ENCODE measurements at places on chromosomes 11 and 22. TPM values are rescaled to one million over a fixed set of nuclear protein-coding genes. Genes with fewer than 3 reads are reported as not detected.

WT1 gene
- 0.59 TPM for polyA plus RNA-seq

DNA sequence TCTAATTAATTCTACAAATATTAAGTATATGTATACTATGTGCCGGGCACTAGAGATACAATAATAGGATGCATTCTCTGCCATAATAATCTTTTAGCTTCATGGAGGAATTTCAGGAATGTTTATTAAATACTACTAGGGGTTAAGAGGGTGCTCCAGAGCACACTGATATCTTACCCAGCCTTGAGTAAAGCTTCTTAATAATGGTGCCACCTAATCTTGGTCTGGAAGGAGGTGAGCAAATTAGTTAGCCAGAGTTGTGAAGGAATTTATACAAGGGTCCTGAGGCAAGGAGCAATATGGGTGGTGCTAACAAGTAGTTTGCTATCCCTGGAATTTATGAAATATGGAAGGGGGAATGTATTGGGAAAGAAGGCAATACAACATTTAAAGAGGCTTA lies 21.7 kb downstream of the ELP4 start:
- no peak for DNase-seq
- H3K4me1 ChIP-seq, result no peaks in the 10 kb centered on the region
- no peak overlapping the region for H3K4me3 ChIP-seq
- H3K36me3 ChIP-seq, result no peaks in the 10 kb centered on the region
- no peak overlapping the region for H3K27ac ChIP-seq

DNA sequence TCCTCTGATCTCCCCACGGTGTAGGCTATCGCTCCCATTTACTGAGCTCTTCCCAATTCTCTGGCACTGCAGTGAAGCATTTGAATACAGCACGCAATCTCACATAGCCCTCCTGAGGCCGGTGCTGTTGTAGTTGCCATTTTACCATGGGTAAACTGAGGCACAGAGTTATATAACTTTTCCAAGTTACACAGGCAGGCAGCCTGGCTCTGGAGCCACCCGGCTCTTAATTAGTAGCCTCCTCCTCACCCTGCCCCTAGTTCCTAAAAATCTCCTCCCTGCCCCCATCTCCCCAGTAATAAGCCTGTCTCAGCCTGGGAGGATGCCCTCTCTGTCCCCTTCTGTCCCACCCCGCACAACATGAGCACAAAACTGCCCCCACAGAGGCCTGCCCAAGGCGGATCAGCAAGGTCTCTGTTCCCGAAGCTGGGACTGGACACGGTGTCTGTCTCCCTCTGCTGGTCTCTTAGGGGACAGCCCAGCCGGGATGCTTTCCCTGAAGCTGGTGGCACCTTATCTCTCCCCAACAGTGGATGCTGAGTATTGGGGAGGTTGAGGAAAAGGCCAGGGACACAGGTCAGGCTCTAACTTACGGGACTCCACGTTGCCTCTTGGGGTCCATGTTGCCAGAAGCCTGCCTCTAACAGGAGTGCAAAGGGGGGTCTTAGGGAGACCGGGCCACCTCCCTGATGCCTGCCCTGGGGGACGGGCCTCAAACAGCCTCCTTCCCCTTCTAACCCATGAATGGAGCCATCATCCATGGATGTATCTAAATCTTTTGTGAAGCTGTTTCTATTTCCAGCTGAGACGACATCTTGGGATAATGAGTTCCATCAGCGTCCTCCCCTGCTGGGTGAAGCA lies 9.1 kb upstream of the CLCF1 start:
- H3K4me3 ChIP-seq, result no peak overlapping the region
- no peaks in the 10 kb centered on the region for H3K27me3 ChIP-seq
- H3K27ac ChIP-seq, result no peak overlapping the region
- no peaks in the 10 kb centered on the region for H3K36me3 ChIP-seq
- H3K4me1 ChIP-seq, result peaks cover 7% of the 10 kb centered on the region

DNA sequence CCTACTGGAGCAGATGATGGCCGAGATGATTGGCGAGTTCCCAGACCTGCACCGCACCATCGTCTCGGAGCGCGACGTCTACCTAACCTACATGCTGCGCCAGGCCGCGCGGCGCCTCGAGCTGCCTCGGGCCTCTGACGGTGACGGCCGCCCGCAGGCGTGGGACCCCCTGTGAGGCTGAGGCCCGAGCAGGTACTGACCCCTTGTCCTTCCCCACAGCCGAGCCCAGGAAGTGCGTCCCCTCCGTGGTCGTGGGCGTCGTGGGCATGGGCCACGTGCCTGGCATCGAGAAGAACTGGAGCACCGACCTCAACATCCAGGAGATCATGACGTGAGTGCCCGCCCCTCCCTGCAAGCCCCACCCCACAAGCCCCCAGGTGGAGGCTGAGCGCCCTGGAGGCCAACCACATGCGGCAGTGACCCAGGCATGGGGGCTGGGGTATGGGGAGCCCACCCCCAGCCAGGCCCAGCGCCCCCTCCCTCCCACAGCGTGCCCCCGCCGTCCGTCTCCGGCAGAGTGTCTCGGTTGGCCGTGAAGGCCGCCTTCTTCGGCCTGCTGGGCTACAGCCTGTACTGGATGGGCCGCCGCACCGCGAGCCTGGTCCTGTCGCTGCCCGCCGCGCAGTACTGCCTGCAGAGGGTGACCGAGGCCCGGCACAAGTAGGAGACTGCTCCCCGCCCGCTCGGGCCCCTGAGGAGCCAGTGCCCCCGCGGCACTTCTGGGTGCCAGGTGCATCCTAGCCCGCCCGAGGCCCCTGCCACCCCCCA lies 2.8 kb upstream of the SELENOO start:
- no peaks in the 10 kb centered on the region for H3K4me1 ChIP-seq
- DNase-seq, result no peak
- no peaks in the 10 kb centered on the region for H3K27me3 ChIP-seq
- H3K27ac ChIP-seq, result no peak overlapping the region
- H3K4me3 ChIP-seq, result no peak overlapping the region

DNA sequence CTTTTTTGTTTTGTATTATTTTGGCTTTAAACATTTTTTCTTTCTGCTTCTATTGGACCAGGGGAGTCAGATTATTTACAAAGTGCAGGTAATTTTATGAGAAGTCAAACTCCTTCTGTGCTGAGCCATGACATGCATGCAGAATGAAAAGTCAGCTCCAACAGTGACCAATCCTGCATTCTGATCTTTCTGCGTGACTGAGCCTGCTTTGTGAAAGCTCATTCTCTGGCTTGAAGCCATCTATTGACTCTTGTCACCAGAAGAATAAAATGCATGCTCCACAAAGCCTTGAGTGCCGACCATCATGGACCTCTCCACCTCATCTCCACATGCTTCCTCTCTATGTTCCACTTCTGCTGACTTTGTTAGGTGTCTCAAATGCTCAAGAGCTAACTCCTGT lies 50.2 kb downstream of the MIAT start:
- H3K4me3 ChIP-seq, result no peak overlapping the region
- no peaks in the 10 kb centered on the region for H3K4me1 ChIP-seq
- no peaks in the 10 kb centered on the region for H3K27me3 ChIP-seq

GRCh38 chr22:50315289-50316113 lies 8.1 kb upstream of the PLXNB2 start:
- no peaks in the 10 kb centered on the region for H3K27me3 ChIP-seq
- no peak overlapping the region for H3K27ac ChIP-seq
- no peak overlapping the region for H3K4me3 ChIP-seq
- H3K4me1 ChIP-seq, result no peaks in the 10 kb centered on the region

OR2AG1 gene
- polyA plus RNA-seq, result not detected

GRCh38 chr11:22432291-22433093 lies 94.3 kb downstream of the SLC17A6 start:
- DNase-seq, result peak; percentile 90
- H3K4me1 ChIP-seq, result no peaks in the 10 kb centered on the region
- no peaks in the 10 kb centered on the region for H3K27me3 ChIP-seq
- H3K27ac ChIP-seq, result no peak overlapping the region

- no peaks in the 10 kb centered on the region for H3K27me3 ChIP-seq
- no peaks in the 10 kb centered on the region for H3K36me3 ChIP-seq
- H3K4me3 ChIP-seq, result no peak overlapping the region
- no peak for DNase-seq
- H3K4me1 ChIP-seq, result no peaks in the 10 kb centered on the region
Measured at GRCh38 chr22:28002181-28002700, 83.2 kb upstream of the PITPNB start.

DNA sequence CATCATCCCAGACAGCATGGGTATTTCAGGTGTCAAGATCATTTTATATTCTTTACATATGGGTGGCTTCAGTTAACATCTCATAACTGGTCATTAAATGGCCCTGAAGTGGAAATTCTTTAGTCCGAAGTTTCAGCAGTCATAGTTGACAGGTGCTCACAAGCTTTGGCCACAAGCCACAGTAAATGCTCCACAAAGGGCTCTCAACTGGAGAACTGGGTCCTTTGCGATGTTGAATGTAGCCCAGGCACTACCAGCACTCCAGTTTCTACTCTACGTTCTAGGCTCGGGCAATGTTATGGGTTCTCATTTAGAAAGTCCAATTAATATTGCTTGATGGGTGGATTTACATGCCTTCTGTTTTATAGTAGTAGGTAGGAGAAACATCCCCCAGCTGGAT lies 206.3 kb downstream of the CWF19L2 start:
- no peak overlapping the region for H3K27ac ChIP-seq
- H3K4me1 ChIP-seq, result no peaks in the 10 kb centered on the region
- no peaks in the 10 kb centered on the region for H3K36me3 ChIP-seq

DNA sequence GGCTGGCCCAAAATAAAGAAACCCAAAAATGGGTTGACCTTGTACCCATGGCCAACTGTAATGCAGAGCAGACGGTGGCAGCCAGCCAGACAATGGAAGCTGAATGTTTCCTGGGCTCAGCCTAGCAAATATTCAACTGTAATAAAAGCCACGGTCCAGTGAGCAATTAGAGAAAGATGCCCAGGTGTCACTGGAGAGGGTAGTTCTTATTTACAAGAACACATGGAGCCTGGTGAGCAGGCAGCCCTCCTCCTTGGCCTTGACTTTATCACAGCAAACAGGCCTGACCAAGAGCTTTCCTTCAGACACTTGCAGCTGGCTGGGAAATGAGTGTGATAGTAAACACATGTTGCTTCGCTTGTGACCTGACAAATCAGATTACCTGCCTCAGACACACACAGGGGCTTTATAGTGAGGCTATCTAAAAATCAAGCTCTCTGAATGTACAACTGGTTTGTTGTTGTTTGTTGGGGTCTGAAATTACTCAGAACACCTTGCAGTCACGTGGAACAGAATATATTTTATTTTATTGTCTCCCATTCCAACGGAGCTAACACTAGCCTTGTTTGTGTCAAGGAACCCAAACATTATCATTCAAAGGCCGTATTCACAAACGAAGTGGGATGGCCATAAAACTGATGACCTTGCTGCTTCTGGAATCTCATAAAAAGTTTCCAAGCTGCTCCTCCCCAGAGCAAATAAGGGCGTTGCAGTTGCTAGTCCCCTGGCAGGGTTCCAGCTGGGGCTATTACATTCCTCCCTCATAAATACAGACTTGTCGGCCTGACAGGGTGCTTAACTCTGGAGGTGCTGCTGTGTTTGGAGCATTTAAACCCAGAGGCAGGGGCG lies 161.1 kb downstream of the BBOX1 start:
- H3K36me3 ChIP-seq, result no peaks in the 10 kb centered on the region
- peaks cover 7% of the 10 kb centered on the region for H3K4me1 ChIP-seq
- H3K27ac ChIP-seq, result no peak overlapping the region
- H3K4me3 ChIP-seq, result no peak overlapping the region
- DNase-seq, result peak; percentile 83

DNA sequence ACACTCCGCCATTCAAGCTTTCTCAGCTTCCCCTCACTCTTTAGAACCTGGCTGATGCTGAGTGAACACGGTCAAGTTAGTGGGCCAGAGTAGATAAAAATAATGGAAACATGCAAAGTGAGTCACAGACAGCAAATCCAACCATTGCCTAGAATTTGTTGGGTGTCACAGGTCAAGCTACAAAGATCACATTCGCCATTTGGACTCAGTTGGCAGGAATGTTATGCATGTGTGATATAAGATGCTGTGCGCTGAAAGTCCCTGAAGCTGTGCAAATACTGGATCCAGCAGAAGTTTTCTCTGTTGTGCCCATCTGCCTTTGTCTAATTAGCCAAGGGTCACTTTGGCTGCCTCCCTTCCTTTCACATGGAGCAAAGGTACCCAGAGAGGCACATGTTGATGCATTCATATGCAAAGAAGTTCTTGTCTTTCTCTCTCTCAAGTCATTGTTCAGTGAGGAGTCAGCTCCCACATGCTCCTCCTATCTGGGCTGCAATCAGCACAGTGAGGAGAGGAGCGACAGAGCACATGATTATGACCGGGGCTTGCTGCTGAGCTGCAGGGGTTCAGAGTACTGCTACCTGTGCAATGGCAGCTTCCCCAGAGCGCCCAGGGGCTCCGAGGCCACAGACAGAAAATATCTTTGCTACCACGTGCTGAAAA lies 39.7 kb downstream of the FLI1 start:
- DNase-seq, result no peak
- no peak overlapping the region for H3K27ac ChIP-seq
- no peaks in the 10 kb centered on the region for H3K36me3 ChIP-seq
- no peaks in the 10 kb centered on the region for H3K27me3 ChIP-seq
- H3K4me3 ChIP-seq, result no peak overlapping the region
- peaks cover 17% of the 10 kb centered on the region for H3K4me1 ChIP-seq

DNA sequence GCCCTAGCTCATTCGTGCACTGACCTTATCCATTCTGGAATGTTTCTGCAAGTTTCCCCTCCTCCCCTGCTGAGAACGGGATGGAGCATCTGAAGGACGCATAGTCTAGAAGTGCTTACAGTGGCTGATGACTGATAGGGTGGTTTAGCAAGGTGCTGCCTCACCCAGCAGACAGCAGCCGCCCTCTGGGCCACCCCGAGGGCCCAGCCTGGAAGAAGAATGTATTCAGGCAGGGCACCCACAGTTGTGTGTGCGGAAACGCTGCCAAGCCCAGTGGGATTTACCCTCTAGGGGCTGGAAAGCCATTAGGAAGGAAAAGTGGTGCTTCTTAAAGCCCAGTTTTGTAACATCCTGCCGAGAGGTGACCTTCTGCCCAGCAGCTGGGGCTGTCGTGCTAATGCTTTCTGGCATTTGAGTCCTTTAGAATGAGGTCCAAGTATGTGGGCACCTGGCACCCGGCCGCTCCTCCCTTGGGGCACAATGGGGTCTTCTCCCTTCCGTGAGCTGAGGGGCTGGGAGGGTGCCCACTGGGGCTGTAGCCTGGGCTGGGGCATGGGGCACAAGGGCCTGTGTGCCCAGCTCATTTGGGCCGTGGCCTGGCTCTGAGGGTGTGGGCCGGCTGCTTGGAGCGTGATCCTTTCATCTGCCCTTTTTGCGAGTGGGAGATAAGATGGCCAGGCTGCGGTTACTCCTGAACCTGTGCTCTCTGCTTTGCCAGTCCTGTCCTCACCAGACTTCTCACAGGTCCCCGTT lies 14.4 kb downstream of the FBLN1 start:
- H3K36me3 ChIP-seq, result peaks cover 37% of the 10 kb centered on the region
- H3K27me3 ChIP-seq, result no peaks in the 10 kb centered on the region
- H3K4me1 ChIP-seq, result peaks cover 7% of the 10 kb centered on the region
- no peak for DNase-seq
- no peak overlapping the region for H3K4me3 ChIP-seq

HSPB2 gene
- polyA plus RNA-seq, result 2.9 TPM

DNA sequence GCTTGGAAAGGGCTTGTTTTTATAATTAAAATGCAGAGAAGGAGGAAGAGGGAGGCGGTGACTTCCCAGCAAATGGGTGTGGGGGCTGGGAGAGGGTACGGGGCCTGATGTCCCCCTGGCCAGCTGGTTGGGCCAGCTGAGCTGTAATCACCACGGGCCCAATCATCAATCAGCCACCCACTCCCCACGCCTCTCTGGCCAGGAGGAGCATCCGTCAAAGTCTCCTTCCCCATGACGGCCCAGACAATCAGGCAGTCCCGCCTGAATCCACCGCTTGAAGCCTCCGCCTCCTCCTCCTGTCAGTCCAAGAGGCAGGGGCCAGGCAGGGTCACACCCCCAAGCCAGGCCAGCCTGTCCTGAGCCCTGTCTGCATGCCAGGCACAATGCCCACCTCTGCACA lies 13.3 kb upstream of the CABP7 start:
- H3K27ac ChIP-seq, result no peak overlapping the region
- DNase-seq, result no peak
- peaks cover 18% of the 10 kb centered on the region for H3K4me1 ChIP-seq
